ENCODE measurements at places on chromosomes 6 and 20. TPM values are rescaled to one million over a fixed set of nuclear protein-coding genes. Genes with fewer than 3 reads are reported as not detected.

The SLC32A1 gene
- not detected for total RNA-seq

DNA sequence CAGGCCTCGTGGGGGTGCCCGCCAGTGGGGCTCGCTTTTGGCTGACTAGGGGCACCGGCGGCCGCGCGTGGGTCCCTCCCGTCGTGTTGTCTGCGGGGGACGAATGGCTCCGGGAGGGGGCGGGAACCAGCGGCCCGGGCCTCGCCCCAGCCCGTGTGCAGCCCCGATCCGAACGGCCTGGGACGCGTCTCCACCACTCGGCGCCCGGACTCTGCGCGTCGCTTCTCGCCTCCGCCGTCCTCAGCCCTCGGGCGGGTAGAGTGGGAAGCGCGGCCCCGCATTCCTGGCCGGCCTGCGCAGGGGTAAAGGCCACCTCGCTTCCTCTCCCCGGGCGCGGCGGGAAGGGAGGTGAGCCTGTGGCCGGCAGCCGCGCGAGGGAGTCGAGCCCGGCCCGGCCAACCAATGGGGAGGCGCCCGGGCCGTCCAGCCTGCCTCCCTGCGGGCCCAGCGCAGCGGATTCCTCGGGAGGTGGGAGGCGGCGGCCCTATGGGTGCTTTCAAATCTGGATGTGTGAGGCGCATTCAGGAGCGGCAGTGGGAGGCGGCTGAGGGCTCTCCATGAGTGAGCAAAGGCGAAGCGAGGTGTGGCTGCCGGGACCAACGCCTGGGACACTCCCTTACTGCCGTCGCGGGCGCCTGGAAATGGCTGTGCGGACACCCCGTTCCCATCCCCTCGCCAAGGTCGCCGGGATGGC lies 1.1 kb upstream of the ZBTB46 start:
- no peak for DNase-seq

- DNase-seq, result no peak
These were observed 137.2 kb upstream of the ADGRB3 start for GRCh38 chr6:68497927-68498326.

GRCh38 chr6:166595061-166595780 lies 8.7 kb upstream of the RAMACL start:
- DNase-seq, result peak; percentile 29

Measured in skin of body (tissue), 3 donors.